ENCODE measurements at places on chromosomes 6 and 20.

- no peak for DNase-seq
Observed at GRCh38 chr6:37589198-37589597, 89.5 kb upstream of the CCDC167 start.

DNA sequence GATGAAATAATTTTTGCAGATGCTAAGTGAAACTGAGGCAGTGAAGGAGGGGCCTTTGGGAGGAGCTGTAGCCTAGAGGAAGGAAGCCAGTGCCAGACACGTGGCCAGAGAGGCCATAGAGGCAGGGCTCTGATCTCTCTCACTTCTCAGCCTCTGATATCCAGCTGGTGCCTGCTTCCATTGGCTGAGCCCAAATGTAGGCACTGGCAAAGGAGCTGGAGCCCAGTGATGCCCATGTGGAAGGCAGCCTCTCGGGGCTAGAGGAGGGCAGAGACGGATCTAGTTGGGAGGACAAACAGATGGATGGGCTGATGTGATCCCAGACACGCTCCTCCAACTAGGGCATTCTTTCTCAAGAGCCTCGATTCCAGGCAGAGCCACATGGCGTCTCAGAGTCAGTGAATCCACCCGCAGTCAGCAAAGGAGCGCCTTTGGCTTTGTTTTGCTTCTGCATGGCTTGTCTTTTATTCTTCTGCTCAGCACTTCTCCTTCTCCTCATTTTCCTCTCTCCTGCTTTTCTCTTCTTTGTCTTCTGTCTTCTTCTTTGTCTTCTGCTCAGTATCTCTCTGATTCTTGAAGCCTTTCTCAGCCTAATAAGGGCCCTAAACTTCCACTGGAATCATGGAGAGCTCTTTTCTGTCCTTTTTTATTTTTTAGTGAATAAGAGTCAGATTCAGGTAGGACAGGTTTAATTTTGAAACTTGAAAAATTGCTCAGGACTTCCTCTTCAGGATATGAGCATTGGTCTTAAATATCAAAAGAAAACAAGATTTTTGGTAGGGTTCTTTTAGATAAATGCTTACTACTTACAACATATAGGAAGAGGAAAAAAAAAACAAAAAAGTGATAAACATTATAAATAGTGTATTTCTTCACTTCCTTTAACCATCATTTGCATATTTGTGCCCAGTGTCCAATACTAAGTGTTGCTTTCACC is 41.8 kb downstream of the CYP24A1 start:
- no peak for DNase-seq

- no peak for DNase-seq
Observed at GRCh38 chr6:36719126-36719525, 21.5 kb downstream of the RAB44 start.

- DNase-seq: no peak
Observed at GRCh38 chr20:54368570-54368969, 106.8 kb upstream of the DOK5 start.

- no peak for DNase-seq
Observed at GRCh38 chr20:10508468-10509251, 73.6 kb downstream of the SLX4IP start.

GRCh38 chr6:124131259-124131658 is 327.6 kb downstream of the NKAIN2 start:
- no peak for DNase-seq

DNA sequence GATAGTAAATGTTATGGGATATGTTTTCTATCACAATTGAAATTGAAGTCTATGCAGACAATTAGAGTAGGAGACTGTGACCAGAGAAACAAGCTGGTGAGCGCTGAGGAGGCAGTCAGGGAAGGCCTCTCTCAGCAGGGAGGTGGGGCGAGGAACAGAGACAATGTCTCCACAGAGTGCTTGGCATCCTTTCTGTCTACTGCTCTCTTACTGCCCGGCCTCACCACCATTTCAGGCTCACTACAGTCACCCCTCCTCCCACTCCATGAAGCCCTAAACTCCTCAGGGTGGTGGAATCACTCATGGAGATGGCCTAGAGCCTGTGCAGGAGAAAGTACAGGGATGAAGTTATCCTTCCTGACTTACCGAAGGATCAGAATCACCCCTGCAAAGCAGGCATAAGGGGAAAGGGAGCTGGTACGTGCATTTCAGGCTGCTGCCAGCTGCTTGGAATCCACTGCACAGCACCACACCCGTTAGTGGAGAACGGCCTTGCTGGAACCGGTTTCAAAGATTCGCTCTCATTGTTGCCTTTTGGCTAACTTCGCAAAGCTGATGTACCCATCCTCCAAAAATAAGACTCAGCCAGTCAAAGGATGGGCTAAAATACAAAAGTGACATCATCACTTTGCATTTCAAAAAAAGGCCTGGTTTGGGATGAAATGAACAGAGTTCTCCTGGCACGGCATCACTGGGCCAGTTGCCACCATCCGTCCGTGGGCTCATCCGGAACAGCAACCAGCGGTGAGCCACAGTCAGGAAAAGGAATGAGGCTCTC is 67.3 kb downstream of the SLC22A23 start:
- no peak for DNase-seq

GRCh38 chr6:75176076-75176582 is 29.7 kb downstream of the COL12A1 start:
- DNase-seq: no peak

- DNase-seq: no peak
Observed at GRCh38 chr6:140225701-140226436, 851.4 kb upstream of the CITED2 start.

DNA sequence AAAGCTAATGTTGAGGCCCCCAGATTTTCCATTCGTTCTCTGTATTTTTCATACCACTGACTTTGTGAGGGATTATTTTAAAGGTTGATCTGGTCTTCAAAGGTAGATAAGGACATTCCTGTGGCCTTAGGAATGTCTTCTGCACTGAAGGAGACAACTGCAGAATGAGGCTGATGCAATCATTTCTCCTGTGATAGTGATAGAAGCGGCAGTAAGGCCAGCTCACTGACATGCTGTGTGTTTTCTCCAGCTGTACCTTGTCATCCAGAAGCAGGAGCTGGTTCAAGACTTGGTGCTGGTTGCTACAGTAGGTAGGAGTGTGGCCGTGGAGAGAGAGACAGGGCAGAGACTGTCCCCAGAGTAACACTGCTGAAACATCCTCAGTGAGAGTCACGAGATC is 53.8 kb downstream of the DCBLD1 start:
- no peak for DNase-seq

DNA sequence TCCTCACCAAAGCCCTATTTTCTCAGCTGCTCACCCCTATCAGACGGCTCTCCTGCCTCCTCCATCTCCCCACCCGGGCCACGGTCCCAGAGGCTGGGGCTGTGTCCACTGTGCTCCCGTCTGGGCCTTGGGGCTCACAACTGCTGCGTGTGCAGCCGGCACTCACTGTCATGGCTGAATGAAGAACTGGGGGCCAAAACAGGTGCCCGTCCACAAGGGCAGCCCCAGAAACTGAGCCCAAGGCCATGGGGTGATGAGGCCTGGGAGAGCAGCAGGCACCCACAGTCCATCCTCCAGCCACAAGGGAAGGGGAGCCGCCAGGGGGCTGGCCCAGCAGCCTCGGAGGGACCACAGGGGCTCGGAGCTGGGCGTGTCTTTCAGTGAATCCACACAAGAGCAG is 159.5 kb downstream of the DLL1 start:
- no peak for DNase-seq

GRCh38 chr20:50694379-50695134 is 3.2 kb upstream of the RIPOR3 start:
- no peak for DNase-seq

DNA sequence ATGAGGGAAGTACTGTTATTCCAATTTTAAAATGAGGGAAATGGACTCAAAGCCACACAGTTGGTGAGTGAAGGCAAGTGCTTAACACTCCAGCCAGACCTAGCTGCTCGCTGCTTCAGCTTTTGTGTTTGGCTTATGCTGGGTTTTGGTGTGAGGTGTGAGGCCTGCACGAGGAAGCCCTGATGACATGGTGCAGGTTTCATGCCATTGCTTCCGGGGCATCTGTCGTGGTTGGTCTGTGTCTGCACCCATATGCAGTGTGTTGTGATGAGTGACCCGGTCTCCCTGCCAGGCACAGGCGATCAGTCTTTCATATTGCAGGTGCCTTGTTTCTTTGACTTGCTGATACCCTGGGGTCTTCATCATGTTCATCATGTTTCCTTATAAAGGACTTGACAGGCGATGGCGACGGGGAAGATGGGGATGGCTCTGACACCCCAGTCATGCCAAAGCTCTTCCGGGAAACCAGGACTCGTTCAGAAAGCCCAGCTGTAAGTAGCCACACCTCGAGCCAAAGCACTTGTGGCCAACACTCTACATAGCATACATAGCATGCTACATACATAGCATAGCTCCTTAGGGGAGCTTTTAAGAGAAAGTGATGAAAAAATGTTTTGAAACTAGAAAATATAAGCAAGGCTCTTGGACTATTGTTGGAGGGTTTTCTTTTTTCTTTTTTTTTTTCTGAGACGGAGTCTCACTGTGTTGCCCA is 22.3 kb downstream of the DNMT3B start:
- no peak for DNase-seq

GRCh38 chr6:33730611-33731010 is 16.1 kb downstream of the IP6K3 start:
- DNase-seq: no peak

DNA sequence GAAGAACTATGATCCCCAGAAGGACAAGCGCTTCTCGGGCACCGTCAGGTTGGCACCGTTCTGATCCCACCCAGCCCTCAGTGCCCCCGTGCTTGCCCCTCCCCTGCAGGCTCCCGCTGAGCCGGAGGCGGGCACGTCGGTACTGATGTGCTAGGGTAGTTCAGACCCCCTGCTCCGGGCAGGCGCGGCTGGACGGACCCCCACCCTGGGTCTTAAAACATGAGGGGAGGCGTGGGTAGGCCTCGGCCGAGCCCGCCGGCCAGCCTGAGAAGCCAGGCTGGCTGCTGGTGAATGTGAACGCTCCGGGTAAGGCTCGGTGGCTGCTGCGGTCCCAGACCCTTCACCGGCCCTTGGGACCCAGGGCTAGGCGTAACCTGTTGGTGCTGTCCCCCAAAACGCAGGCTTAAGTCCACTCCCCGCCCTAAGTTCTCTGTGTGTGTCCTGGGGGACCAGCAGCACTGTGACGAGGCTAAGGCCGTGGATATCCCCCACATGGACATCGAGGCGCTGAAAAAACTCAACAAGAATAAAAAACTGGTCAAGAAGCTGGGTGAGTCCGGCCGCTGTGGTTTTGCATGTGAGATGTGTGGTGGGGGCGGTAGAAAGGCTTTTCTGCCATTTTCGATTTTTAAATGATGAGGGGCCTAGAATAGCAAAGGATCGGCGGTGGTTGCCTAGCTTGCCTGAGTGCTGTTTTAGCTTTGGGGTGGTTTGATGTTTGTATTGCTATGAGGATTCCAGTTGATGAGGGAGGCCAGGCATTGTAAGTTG is 964 bp downstream of the RPL10A start:
- DNase-seq: peak; percentile 21

DNA sequence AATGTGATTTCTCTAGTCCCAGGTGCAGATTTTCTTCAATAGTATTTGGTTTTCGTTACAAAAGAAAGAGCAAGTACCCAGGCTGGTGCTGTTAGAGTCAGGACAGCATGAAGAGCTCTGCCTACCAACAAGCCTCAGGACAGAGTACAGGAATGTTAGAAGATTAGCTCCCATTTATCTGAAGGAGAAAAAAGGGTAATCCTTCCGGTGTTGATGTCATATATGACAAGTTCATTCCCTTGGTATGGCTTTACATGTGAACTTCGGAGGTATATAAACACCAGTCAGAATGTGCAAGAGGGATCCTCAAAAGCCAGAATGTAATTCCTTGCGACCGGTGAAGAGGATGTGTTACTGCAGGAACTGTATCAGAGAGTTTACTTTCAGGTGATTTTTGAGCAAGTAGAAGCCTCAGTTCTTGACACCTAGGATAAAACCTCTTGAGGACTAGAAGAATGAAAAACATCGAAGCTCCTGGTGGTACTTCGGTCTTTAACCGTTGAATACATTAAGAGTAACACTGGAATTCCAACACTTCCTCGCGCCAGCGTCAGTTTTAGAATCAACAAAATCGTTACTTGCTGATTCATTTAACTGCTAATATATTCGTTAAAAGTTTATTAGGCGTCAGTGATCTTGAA is 194.2 kb upstream of the ZNF184 start:
- no peak for DNase-seq

DNA sequence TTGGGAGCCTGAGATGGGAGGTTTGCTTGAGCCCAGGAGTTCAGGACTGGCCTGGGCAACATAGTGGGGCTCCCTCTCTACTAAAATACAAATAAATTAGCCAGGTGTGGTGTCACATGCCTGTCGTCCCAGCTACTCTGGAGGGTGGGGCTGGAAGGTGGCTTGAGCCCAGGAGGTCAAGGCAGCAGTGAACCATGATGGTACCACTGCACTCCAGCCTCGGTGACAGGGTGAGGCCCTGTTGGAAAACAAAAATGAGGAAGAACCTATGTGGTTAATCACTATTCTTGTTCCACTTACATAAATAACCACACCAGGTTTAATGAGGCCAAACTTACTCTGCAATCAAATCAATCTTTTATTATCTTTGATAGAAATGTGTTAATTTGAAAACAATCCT is 5.4 kb downstream of the PPDPF start:
- no peak for DNase-seq

- no peak for DNase-seq
Observed at GRCh38 chr20:11734431-11734830, 183.3 kb upstream of the BTBD3 start.

DNA sequence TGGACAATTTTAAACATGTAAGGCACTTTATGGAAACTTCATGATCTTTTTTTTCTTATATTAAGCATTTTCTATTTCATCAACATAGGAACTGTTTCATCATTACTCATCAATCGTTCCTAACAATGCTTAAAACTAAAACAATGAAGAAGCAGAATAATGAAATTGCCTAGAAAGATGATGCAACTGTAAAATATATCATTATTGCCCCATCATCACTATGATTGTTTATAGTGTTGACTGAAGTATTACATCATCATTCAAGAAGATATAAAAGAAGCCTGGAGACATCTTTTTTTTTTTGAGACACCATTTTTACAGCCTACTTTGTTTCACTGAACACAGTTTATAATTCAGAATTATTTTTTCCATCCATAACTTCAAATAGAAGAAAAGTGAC is 147.2 kb downstream of the TRDN start:
- DNase-seq: no peak

DNA sequence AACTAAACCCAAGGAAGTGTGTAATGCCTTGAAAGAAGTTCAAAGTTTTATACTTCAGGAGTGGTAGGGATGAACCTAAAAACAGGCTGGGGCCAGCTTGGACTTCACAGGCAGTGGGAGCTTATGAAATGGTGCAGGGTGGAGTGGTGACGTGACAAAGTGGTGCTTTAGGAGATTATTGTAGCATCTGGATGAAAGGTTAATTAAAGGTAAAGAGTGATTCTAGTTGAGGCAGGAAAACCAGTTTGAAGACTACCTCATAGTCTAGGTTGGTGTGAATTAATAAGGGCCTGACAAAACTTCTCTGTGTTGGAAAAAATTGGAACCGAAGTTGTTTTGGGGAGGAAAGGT is 30.5 kb upstream of the GMDS start:
- no peak for DNase-seq

DNA sequence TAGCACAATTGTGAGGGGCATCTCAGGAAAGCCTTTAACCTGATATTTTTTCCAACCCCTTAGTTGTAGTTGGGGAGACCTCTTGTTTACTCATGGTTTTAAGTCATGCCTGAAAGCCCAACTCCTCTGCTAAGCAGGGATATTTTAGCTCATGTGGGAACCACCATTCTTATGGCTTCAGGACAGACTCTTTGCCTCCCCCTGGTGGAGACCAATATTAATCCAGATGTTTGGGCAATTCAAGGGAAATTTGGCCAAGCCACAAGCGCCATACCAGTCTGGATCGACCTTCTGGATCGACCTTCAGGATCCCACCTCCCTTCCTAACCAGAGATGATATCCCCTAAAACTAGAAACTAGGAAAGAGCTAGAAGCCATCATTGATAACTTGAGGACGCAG is 211.2 kb downstream of the C6orf118 start:
- DNase-seq: no peak
